ENCODE measurements at places on chromosomes 12 and 14.

GRCh38 chr14:96673706-96674105 lies 123.5 kb upstream of the VRK1 start:
- H3K27ac ChIP-seq: no peak overlapping the region
- H3K36me3 ChIP-seq: no peaks in the 10 kb centered on the region
- DNase-seq: peak; percentile 18
- no peak overlapping the region for H3K4me3 ChIP-seq

- H3K4me1 ChIP-seq: peaks cover 3% of the 10 kb centered on the region
- peaks cover 75% of the 10 kb centered on the region for H3K36me3 ChIP-seq
- H3K4me3 ChIP-seq: no peak overlapping the region
- H3K27me3 ChIP-seq: no peaks in the 10 kb centered on the region
Observed at GRCh38 chr12:4286228-4286627, 12.7 kb downstream of the CCND2 start.

- H3K4me3 ChIP-seq: no peak overlapping the region
- H3K4me1 ChIP-seq: peaks cover 28% of the 10 kb centered on the region
- no peaks in the 10 kb centered on the region for H3K36me3 ChIP-seq
- H3K27ac ChIP-seq: no peak overlapping the region
Observed at GRCh38 chr12:52277486-52278245, 3.2 kb downstream of the KRT86 start.

GRCh38 chr12:41930866-41931437 lies 213.7 kb downstream of the GXYLT1 start:
- no peaks in the 10 kb centered on the region for H3K27me3 ChIP-seq
- peaks cover 4% of the 10 kb centered on the region for H3K4me1 ChIP-seq
- H3K4me3 ChIP-seq: peak overlapping the region; percentile 43
- no peak for DNase-seq
- peak overlapping the region; percentile 6 for H3K27ac ChIP-seq

DNA sequence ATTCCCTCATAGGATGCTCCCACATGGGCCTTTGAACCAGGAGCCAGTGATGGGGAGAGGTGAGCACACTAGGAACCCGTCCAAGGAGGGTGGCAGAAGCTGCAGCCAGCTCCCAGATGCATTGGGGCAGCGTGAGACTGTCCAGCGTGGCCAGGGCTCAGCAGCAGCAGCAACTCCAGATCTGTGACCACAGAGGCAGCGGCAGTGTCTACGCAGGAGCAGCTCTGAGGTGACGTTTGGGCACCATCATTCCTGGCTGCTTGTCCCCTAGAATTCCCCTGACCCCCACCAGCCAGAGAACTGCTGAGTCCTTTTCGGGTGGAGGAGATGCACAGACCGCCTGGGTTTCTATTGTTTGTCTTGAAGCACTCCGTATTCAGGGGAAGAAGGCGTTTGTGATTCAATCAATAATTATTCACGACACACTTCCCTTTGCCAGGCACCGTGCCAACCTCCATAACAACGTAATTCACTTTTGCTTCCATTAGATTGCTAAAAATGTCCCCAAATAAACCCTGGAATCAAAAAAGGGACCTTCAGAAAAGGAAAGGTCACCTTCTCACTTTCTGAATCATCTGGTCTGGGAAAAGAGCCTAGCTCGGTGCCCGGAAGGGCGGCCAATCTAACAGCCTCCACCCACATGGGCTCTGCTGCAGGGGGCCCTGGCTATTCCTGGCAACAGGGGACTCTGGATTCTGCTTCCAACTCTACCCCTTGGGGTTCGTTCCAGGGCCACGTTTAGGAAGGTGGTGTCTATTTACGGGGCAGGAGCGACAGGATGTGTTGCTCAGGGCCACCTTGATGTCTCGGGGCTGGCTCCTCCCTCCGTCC lies 11.4 kb upstream of the BDKRB2 start:
- H3K36me3 ChIP-seq: no peaks in the 10 kb centered on the region
- no peak for DNase-seq
- no peak overlapping the region for H3K27ac ChIP-seq
- H3K4me3 ChIP-seq: no peak overlapping the region
- H3K27me3 ChIP-seq: no peaks in the 10 kb centered on the region

- H3K36me3 ChIP-seq: no peaks in the 10 kb centered on the region
- no peaks in the 10 kb centered on the region for H3K27me3 ChIP-seq
- H3K4me1 ChIP-seq: no peaks in the 10 kb centered on the region
- H3K27ac ChIP-seq: no peak overlapping the region
- no peak overlapping the region for H3K4me3 ChIP-seq
Observed at GRCh38 chr14:95727056-95727700, 13.3 kb upstream of the TCL1A start.

DNA sequence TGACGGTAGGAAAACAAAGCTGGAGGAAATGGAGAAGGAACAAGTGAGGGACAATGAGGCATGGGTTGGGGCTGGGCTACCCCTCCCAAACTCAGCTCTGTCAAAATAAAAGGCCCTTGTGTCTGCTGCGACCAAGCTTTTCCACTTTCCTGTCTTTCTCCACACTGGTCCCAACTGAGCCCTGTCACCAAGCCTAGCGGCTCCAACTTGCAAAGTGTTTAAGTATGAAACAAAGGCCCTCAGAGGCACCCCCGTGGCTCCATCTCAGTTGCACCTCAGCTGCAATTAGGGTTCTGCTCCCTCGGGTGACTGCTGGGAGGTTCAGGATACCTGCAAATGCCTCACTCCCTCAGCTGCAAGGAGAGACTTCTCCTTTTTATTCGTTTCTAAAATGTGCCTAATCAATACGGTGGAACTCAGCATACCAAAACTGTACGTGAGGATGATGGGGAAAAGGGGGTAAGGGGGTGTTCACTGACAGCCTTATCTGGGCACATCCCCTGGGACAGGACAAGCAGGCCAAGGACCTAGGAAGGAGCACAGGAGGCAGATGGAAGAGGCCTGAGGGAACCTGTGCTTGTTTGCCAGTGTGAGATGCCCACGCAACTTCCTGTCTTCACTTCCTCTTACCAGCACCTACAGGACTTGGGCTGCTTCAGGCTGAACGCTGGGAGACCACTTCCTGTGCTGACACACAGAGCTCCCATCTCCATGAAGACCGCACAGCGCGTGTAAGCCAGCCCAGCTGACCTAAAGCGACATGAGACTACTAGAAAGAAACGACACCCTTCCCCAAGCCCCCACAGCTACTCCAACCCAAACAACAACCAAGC lies 8.9 kb downstream of the VAMP1 start:
- H3K36me3 ChIP-seq: peaks cover 74% of the 10 kb centered on the region
- H3K27me3 ChIP-seq: no peaks in the 10 kb centered on the region
- no peaks in the 10 kb centered on the region for H3K4me1 ChIP-seq
- DNase-seq: peak; percentile 84

Measured in ascending aorta (tissue), 2 donors.